NCI-H1105 treated with DMSO at 0.1 percent for 48 hours (cell line): ENCODE measurements at places on chromosomes 5 and 9.

- DNase-seq: no peak
Measured at GRCh38 chr5:1039706-1040260, 31.2 kb downstream of the NKD2 start.

DNA sequence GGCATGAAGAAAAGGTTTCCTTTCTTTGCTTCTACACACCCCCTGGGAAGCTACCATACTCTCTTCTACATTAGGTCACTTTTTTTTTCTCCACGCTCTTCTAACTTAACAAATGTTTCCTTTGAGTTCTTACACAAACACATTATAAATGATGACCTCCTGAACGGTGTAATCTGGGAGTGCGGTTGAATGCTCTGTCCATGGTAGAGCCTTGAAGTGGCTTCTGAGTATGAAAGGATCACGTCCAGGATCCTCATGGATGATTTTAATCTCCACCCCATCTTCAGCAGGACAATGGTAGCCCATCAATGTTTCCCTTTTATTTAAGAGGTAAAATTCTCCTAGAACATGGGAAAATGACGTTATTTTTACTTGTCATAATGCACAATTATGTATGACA lies 587.3 kb downstream of the SEMA5A start:
- DNase-seq: no peak

GRCh38 chr5:32975656-32976375 lies 264.7 kb downstream of the NPR3 start:
- DNase-seq: no peak

DNA sequence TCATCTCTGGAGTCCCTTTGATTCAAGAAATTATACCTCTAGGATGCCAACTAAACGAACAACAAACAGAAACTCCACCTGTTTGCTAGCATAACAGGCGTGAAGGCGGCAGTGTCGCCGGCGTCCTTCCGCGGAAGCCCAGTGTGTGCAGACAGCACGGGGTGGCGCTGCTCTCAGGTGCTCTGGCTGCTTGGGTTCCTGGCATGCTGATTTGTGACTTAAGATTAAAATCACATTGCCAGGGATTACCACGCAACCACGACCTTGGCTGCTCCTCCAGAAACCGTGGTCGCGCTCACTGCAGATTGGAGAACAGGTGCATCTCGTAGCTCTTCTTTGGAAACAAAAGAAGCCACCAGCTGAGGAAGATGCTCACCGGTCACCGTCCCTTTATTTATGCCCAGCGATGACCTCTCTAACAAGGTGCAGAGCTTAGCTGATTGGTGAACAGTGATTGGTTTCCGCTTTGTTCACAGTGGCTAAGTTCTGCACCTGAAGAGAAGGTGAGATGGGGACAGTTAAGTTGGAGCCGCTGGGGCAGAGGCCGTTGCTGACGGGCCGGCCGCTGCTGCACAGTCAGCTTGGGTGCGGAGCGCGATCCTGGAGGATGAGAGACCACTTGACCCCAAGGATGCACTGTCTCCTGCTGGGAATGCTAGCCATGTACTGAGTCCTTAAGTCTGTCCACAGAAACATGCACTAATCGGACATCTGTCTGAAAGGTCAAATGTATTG lies 232.3 kb downstream of the FANCC start:
- no peak for DNase-seq

- DNase-seq: no peak
Measured at GRCh38 chr9:35748242-35748857, 678 bp downstream of the GBA2 start.

GRCh38 chr9:124281931-124282371 lies 24.2 kb downstream of the NEK6 start:
- DNase-seq: no peak

- DNase-seq: no peak
Measured at GRCh38 chr5:969408-969839, 39.2 kb upstream of the NKD2 start.

DNA sequence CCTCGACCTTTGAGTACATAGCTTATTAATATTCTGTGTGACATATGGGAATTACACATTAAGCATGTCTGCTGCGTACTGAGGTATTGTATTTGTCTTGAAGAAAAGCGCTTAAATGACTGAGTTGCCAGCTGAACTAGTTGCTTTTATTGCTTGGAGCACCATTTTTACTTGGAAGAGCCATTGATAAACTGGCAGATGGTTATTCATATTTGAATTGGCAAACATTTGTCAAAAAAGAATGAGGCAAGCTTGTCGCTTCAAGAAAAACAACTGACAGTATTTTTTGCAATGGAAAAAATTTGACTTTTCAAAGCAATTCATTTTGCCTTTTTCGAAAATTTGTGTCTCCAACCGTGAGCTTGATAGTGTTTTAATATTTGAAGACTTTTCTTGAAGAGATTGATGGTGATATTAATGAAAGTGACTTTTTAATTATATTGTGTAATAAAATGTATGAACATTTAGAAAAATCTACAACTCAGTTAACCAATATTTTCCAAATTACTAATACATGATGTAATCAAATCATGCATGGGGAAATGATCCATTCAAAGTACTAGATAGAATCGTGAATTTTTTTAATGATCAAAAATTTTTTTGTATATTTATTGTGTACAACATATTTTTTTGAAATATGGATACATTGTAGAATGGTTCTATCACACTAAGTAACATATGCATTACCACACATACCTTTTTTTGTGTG lies 55.1 kb upstream of the CCDC152 start:
- no peak for DNase-seq

- no peak for DNase-seq
Measured at GRCh38 chr5:176530983-176531901, 6.0 kb downstream of the RNF44 start.

- DNase-seq: peak; percentile 59
Measured at GRCh38 chr5:139633295-139634027, 14.7 kb upstream of the CXXC5 start.

DNA sequence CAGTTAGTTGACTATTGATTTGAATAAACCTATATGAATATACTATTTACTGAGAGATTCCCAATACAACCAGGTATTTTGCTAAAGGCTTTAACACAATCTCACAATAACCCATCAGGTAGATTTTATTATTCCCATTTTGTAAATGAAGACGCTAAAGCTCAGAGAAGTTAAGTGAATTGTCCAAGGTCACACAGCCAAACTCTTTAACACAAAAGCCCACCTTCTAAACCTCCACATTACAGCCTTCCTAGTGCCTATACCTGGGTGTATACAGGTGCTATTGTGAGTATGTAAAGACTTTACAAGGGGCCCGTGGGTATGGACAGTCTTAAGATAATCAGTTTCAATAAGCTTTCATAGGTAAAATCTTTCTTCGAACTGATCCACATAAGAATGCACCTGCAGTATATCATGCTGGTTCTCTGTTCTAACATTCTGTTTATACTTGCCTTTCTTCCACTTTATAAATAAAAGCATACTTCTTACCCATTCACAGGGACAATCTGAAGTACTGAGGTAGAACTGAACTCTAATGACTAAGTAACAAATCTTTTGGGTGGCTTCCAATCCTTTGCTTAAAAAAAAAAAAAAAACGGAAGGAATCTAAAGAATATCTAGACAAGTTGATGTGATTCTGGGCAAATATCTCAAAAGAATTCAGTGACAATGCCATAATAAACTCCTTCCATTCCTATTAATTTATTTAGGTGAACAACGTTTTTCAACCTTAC lies 59.1 kb downstream of the PJA2 start:
- no peak for DNase-seq

DNA sequence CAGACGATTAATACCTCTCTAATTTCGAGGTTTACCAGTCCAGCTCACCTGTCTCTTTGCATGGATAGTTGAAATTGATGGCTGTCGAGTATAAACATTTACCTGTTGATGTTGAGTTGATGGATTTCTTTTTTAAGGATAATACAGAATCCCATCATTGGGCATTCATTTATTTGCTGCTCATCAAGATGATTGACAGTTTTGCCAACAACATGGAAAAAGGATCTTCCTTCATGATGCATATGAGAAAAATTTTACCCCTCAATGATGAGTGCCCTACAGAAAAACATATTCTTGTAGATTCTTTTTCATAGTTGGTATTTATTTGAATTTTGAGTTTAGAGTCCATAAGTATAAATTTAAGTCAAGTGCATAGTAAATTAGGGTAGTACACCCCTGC lies 59.2 kb downstream of the ZCCHC7 start:
- DNase-seq: no peak

DNA sequence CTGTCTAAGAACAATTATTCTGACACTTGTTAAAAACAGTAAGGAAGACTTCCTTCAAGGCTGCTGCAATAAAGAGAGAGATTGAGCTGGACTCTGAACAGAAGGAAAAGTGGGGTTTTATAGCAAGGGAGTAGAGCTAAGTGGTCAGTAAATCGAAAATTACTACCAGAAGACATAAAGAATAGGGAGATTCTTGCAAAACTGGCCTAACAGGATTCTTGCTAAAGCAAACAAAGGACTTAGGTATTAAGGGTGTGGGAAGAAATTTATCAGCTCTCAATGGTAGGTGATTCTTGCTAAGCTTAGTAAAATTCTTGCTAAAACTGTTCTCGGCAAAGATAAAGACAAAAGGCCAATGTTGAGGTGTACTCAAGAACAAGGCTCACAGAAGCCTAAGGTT lies 300.5 kb downstream of the SLCO4C1 start:
- no peak for DNase-seq

DNA sequence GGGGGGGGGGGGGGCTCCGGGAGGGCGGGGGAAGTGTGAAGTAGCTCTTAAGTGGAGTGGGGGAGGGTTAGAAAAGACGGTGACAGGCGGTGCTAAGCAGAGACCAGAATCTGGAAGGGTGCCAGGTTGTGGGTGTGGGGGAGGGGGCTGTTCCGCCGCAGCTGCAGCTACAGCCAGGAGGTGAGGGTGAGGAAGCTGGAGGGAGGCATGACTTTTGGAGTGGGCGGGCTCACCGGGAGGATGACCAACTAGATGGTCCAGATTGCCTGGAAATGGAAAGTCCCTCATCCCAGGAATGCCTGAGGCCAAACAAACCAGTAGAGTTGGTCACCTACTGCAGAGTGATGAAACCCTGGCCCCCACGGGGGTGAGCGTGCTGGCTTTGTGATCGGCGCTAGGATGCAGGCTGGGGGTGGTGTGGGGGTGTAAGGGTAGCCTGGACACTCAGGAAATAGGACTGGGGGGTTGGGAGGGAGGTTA lies 158.1 kb upstream of the SHB start:
- DNase-seq: peak; percentile 91

- DNase-seq: no peak
Measured at GRCh38 chr5:31133488-31133887, 60.0 kb upstream of the CDH6 start.

DNA sequence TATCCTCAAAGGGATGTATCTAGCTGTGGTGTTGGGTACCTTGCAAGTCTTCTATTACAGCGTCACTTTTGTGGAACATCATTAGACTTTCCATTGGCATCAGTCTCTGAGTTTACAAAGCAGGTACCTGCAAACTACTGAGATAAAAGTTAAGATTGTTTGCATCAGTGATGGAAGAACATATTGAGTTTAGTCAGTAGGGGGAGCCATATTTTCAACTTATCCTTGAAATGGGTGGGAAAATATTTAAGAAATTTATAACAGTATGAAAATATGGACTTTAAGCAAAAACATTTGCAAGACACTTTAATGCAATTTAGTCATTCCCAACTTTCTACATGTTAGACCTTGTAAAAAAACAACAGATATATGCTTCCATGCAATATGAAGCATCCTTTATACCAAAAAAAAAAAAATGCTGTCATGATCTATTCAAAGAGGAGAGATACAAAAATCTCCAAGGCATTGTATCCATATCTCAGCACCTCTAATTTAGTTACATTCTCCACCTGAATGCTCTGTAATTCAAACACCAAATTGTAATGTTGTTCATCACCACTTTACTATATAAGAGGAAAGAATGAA lies 98.6 kb upstream of the ADAMTS19 start:
- no peak for DNase-seq

DNA sequence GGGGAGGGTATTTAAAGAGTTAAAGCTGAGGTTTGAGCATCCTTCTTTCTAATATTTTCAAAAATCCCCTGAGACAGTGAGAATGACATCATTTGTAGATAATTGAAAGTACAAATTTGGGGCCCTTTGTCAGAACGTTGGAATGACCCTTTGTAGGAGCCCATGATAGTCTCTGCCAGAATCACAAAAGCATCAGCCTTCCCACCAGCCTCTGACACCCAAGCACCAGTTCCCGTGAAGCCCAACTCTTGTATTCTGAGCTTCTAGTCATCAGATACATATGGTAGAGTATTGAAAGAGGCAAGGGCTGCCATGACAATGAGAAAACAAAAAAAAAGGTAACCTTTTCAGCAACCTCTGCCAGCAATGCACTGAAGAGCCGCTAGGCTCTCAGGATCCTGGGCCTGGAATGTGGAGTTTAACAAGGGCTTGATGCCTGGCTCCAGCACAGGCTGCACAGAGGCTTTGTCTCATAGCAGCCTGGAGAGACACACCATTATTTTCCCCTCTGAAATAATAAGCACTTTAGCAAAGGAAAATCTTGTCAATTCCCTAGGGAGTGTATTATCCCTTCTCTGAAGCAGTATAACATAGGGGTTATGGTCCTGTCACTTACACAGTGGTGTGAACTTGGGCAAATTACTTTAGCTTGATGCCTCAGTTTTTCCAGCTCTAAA lies 114.4 kb downstream of the ZNF608 start:
- DNase-seq: peak; percentile 18

DNA sequence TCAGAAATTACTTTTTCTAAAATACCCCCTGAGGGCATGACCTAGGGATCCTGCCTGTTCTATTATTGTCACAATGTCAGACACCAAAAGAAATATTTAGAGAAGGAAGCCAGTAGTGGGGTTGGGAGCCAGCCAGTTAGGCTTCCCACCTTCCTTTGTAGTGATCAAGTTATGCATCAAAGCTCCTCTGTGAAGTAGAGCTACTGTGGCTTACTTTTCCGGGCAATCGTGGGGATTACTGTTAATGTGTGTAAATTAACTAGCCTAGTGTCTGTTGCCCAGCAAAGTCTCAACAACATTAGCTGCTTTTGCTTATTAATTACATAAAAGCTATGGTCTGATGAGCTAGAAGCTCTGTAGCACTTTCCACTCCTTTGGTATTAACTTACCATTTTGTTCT lies 109.0 kb upstream of the PCAT7 start:
- DNase-seq: no peak

GRCh38 chr9:68802525-68803015 lies 97.5 kb downstream of the PIP5K1B start:
- no peak for DNase-seq
